Brain (organoid and tissue), 16 donors: ENCODE measurements at places on chromosomes 11 and 22. TPM values are rescaled to one million over a fixed set of nuclear protein-coding genes. Genes with fewer than 3 reads are reported as not detected.

GLYATL1 gene
- polyA plus RNA-seq: 2.9 TPM

DNA sequence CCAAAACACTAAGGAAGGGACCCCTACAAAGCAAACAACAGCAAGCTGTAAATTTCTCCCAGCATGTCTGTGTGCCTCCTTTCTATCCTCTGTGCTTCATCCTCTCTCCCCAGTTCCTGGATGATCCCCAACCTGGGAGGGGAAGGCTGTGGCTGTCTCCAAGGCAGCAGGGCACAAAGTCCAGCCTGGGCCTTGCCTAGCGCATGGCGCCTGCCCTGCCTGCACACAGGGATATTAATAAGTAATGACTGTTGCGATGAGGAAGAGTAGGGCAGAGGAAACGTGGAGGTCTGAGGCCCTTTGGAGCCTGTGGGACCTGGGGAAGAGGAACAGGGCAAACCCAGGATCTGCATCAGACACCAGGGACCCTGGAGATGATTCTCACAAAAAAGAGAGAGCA lies 2.0 kb downstream of the USH1C start:
- no peak for DNase-seq

- DNase-seq: no peak
Observed at GRCh38 chr11:120807414-120808150, 216.3 kb upstream of the TBCEL start.

DNA sequence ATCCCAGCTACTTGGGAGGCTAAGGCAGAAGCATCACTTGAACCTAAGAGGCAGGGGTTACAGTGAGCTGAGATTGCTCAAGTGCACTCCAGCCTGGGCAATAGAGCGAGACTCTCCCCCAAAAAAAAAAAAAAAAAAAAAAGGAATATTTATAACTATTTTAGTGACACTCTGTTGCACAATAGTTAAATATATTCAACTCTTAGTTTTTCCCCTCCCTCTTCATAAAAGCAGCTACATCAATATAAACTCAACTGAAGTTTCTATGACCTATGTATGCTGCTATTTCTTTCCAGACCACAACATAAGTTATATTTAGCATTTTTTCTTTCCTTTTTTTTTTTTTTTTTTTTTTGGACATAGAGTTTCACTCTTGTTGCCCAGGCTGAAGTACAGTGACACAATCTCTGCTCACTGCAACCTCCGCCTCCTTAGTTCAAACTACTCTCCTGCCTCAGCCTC lies 19.2 kb downstream of the CELF1 start:
- DNase-seq: no peak

DNA sequence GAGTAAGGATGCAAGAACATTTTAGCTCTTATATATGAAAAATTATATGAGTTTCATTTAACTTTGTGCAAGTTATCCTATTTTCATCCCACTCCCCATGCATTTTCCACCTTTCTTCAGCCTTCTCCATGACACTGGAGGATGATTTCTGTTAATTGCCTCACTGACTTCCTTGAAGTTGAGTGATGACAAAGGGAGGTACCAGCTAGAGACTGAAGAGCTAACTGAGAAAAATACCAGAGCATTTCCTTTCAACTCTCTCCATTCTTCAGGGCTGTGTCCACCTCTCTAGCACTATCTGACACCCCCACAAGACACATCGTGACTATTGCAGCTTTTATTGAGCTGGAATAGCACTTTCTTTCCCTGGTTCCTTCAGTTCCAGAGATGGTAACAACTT lies 711.6 kb upstream of the LRRC4C start:
- no peak for DNase-seq

- no peak for DNase-seq
Observed at GRCh38 chr22:19704355-19705015, 9.8 kb upstream of the SEPTIN5 start.

DNA sequence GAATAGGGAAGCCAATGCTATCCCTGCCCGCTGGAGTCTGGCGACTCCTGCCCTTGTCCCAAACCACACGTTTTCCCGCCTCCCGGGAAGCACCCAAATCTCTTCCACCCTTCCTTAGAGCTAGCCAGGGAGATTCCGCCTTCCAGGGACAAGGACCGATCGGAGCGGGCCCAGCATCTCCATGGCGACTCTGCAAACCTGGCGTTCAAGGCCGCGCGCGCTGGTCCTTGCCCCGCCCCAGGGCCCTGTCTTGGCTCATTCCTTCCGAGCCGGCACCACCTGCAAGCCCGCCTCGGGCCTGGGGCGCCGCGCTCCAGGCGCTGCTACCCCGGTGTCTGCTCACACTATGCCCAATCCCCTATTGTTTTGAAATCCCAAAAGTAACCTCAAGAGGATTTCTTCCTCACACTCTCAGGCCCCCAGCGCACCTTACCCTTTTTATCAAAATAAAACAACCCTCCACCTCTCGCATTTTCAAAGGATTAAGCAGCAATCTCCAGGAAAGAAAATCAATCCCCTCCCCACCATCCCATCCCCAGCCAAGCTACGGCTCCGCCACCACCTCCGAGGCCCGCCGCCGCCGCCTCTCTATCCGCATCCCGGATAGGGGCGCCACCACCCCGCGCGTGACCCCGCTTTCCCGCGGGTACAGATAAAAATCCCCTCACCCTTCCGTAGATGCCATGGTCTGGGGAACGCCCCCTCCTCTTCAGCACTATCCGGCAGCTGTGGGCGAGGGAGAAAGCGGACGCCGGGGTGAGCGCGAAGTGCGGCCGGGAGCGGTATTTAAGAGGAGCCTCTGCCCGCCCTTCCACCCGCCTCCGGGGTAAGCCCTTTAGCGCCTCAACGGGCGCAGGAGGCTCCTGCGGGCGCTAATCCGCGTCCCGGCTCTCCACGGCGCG lies 825 bp downstream of the SLC1A2 start:
- peak; percentile 65 for DNase-seq
